NCI-H2029 (cell line): ENCODE measurements at places on chromosomes 11 and 22.

DNA sequence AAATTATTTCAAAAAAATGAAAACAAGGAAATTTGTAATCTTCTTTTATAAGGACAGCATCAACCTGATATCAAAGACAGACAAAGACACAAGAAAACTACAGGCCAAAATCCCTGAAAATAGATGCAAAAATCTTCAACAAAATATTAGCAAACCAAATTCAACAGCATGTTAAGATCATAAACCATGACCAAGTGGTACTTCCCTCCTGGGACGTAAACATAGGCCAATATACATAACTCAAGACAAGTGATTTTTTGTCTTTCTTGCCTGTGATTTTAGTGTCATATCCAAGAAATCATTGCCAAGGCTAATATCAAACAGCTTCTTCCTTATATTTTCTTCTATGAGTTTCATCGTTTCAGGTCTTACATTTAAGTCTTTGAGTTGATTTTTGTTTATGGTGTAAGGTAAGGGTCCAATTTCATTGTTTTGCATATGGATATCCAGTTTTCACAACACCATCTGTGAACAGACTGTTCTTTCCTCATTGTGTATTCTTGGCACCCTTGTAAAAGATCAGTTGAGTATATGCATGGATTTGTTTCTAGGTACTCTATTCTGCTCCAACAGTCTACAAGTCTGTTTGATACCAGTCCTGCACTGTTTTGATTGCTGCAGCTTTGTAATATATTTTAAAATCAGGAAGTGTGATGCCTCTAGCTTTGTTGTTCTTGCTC lies 50.0 kb downstream of the SBF2 start:
- DNase-seq = no peak

DNA sequence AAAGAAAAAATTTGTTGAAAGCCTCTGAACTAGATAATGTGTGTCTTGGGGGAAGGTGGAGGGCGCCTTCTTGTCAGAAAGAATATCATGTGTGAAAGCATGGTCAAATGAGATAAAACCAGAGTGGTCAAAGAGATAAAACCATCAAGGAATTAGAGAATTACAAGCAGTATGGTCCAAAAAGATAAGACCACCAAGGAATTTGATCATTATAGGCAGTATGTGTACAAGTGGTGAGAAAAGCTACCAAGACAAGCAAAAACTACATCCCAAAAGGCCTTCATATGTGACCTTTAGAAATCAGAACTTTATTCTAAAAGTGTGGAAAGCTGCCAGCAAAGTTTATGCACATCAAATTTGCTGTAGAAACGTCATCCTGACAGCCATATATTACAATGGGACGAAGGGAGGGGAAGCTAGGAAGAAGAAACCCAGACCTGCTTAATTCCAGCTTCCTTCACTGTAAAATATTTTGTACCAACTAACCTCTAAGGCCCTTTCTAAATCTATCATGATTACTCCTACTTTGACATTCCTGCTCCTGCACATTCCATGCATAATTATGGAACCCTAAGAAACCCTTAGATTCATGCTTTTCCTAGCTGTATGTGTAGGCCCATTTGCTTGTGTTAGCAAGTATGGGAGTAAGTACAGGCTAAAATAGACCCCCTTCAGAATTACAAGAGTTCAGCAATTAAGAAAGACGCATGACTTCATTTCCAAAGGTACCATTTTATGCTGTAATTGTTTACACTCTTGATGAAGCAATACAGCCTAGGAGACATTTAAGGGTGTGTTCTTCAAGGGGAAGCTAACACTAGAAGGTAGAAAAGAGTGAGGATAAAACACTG lies 51.6 kb downstream of the LGR4 start:
- DNase-seq = no peak

DNA sequence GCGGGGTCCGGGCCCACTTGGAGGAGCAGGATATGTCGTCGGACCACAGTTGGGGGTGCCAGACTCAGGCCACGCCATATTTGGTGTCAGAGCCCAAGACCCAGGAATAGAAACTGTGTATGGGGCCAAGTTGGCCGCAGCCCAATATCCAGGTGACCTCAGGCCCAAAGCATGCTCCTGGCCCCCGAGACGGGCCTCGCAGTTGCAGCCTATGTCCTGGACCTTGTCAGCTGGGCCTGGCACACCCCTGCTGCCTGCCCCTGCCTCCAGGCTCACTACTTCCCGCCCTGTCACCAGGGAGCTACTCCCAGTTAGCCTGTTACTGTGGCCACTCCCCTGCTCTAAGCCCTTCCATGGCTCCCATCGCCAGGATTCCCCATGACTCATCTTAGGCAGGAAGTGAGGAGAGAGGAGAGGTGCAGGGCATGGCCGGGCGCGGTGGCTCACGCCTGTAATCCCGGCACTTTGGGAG lies 23.1 kb downstream of the A4GALT start:
- DNase-seq = no peak

GRCh38 chr11:742156-742546 lies 5.1 kb upstream of the TALDO1 start:
- DNase-seq = no peak

- no peak for DNase-seq
These were observed 22.5 kb upstream of the PPP6R3 start for GRCh38 chr11:68437927-68438657.

- no peak for DNase-seq
These were observed 20.8 kb upstream of the FADD start for GRCh38 chr11:70182266-70182665.

GRCh38 chr11:68843703-68844312 lies 2.1 kb upstream of the CPT1A start:
- DNase-seq = peak; percentile 89

GRCh38 chr22:37664249-37665101 lies 6.0 kb downstream of the PDXP start:
- DNase-seq = no peak

GRCh38 chr11:44463751-44464150 lies 101.7 kb upstream of the CD82 start:
- DNase-seq = no peak

DNA sequence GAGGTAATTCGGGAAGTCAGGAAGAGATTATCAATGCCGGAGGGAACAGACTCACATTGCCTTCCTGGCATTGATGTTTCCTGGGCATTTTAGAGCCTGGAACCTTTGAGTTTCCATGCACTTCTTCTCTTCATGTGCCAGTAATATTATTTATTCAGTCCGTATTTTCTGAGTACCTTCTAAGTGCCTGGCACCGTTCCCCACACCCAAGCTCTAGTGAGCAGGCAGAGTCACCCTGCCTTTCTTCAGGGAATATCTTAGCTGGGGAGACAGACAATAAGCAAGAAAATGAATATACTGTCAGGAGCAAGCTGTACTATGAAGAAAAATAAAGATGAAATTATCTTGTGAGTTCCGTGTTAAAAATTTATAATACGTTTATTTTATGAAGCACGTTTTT lies 136.2 kb upstream of the SEZ6L start:
- DNase-seq = peak; percentile 60

DNA sequence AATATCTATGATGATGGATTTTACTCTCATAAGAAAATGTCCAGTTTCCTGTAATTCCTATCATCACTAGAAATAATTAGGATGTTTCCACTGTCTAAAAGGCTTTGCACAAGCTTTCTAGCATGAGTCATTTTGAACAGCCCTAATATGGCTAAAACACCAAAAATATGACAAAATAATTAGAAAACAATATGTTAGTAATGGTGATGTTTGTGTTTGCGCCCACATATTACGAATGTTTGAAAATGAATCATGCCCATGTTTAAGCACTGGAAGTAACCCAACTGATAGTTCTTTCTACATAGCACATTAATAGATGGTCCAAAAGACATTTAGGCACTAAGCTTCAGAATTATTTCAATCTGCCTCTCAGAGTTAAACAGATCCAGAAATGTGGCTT lies 96.0 kb downstream of the TRPC6 start:
- no peak for DNase-seq

DNA sequence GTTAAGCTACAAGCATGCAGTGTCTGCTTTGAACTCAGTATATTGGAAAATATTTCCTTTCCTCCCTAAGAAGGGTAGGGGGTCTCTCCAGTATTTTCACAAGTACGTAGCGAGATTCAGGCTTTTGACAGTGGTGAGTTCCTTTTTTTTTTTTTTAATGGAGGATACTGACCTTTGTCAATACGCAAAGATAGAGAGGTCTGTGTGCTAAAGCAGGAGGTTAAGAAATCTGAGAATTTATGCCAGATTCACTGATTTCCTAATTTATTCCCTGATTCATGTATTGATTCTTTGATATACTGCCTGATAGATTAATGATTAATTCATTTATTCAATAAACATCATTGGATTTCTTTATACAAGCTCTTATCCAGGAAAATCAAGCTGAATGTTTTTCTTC lies 106.7 kb upstream of the CADM1 start:
- DNase-seq = no peak

DNA sequence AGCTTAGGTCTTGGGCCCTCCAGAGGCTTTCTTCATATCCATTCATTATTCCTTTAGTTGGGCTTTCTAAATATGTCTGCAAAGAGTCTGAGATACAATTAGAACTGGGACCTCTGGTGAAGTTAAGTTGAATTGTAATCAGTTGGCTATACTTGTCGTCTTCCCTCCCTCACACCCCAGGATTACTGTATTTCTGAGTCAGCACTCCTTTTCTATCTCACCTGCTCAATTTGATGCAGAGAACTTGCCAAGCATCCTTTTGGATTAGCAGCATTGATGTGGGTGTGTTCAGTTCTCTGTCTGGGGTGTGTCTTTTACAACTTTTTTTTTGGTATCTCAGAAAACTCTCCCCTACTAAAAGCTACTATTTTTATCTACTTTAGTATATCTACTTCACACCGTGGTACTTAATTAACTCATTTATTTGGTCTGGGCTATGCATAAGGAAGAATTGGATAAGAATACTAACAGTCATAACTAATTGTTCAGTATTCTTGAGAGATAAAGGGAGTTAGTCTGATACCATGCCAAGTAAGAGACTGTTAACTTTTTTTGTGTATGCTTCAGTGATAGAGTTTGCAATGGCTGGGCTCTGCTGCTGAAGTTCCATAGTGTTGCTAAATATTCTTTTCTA lies 15.1 kb downstream of the CTNND1 start:
- DNase-seq = no peak

DNA sequence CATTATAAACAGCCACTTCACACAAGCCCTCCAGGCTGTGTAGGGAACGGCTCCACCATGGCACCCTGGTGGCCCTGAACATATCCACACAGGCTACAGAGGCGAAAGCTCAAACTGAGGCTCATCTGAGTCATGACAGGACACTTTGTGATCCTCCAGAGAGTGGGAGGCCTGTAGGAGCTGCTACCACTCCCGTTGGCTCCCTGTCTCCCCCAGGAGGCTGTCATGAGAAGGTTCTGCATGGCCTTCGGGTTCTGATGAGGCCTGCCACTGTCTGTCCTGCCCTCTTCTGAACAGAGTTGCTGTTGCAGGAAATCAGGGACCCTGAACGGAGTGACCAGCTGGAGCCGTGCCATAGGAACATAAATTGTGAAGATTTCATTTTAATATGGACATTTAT lies 23.8 kb upstream of the ALDH3B2 start:
- DNase-seq = no peak

GRCh38 chr11:77384571-77384970 lies 83.1 kb upstream of the GDPD4 start:
- no peak for DNase-seq

GRCh38 chr11:57353446-57353845 lies 15.3 kb downstream of the P2RX3 start:
- DNase-seq = no peak

GRCh38 chr11:44824300-44824704 lies 97.5 kb downstream of the TSPAN18 start:
- no peak for DNase-seq
